ENCODE measurements at places on chromosomes 12 and 14. TPM values are rescaled to one million over a fixed set of nuclear protein-coding genes. Genes with fewer than 3 reads are reported as not detected.

The OR4E2 gene
- not detected for total RNA-seq

The NOS1 gene
- total RNA-seq, result 2.0 TPM

The TEDC1 gene
- total RNA-seq, result 5.6 TPM

The SERPINA12 gene
- not detected for total RNA-seq

The CLEC14A gene
- 0.13 TPM for total RNA-seq

The CD69 gene
- not detected for total RNA-seq

The MYH7 gene
- total RNA-seq, result not detected

The SLC6A15 gene
- total RNA-seq, result 38.1 TPM

The SLC8A3 gene
- 1.0 TPM for total RNA-seq

The SMIM41 gene
- total RNA-seq, result 0.31 TPM

The JPH4 gene
- 46.7 TPM for total RNA-seq

The NELL2 gene
- 54.2 TPM for total RNA-seq

The IGF1 gene
- not detected for total RNA-seq

The ZBTB42 gene
- total RNA-seq, result 2.8 TPM

The TPPP2 gene
- not detected for total RNA-seq

The SLC6A13 gene
- not detected for total RNA-seq

The EID3 gene
- total RNA-seq, result 2.2 TPM

The OSGEP gene
- total RNA-seq, result 42.3 TPM

The B3GNT4 gene
- total RNA-seq, result 1.4 TPM

The CAPRIN2 gene
- total RNA-seq, result 52.0 TPM

The SYT10 gene
- total RNA-seq, result 3.2 TPM

The FOXG1 gene
- total RNA-seq, result 0.29 TPM

The NRIP2 gene
- total RNA-seq, result not detected

The TRMT5 gene
- total RNA-seq, result 24.2 TPM

The MBD6 gene
- 32.7 TPM for total RNA-seq

The NT5DC3 gene
- 14.8 TPM for total RNA-seq

The ACRBP gene
- total RNA-seq, result 1.2 TPM

The SSPN gene
- total RNA-seq, result 0.86 TPM

The SUOX gene
- total RNA-seq, result 23.1 TPM

The NCKAP5L gene
- total RNA-seq, result 30.2 TPM

All from H1 (cell line).